T-cell (primary cell): ENCODE measurements at places on chromosomes 16 and 17. TPM values are rescaled to one million over a fixed set of nuclear protein-coding genes. Genes with fewer than 3 reads are reported as not detected.

- no peak for DNase-seq
Measured at GRCh38 chr17:43030137-43030767, 5.2 kb downstream of the RND2 start.

DNA sequence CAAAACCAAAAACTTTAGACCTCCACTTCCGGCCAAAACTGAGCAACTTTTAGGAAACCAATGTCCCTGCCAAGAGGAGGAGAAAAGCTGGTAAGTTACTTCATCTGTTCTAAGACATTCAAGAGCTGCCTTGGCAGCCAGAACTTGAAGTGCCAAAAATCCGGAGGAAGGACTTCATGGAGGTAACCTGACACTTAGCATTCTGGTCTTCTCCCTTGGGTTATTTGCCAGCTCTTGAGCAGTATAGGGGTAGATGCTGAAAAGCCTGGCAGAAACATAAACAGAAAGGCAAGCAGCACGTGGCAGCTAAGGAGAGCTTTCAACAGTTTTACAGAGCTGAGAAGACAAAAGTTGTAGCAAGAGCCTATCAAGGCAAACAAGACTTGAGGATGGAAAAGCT, 53.2 kb downstream of the CDYL2 start:
- DNase-seq: no peak

Gene TNK1
- 18.3 TPM for total RNA-seq

- no peak for DNase-seq
Measured at GRCh38 chr17:12605222-12605621, 60.5 kb upstream of the MYOCD start.

DNA sequence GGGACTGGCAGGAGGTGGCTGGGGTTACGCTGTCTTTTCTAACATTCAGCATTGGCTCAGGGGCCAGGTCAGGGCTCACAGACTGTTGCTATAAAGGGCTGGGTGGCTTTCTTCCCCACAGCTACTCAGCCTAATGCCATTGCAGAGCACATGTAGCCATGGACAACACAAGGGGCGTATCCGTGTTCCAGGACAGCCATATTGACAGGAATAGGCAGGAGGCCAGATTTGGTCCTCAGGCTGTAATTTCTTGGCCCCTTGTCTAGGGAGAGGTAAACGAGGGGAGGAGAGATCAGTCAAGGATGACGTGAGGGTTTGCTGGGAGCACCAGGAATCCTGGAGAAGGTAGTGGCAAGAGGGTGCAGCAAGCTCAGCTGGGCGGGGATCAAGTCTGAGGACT, 21.2 kb upstream of the MYO15B start:
- no peak for DNase-seq

DNA sequence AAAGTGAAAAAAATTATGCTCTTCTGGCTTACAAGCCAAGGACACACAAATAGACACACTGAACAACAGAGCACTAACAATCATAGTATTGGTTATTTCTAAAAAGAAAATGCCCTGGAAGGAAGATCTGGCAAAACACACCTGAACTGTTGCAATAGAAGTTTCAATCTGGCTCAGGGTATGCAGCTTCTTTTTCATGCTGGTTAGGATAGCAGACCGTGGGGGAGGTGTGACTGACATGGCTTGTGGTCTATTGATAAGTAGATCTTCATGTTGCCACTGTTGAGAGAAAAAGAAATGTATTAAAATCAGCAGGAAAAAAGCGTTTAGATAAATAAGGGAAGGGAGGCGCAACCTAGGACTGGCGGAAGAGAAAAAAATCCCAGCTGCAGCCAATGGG, 26.5 kb upstream of the ARL6IP1 start:
- DNase-seq: no peak

DNA sequence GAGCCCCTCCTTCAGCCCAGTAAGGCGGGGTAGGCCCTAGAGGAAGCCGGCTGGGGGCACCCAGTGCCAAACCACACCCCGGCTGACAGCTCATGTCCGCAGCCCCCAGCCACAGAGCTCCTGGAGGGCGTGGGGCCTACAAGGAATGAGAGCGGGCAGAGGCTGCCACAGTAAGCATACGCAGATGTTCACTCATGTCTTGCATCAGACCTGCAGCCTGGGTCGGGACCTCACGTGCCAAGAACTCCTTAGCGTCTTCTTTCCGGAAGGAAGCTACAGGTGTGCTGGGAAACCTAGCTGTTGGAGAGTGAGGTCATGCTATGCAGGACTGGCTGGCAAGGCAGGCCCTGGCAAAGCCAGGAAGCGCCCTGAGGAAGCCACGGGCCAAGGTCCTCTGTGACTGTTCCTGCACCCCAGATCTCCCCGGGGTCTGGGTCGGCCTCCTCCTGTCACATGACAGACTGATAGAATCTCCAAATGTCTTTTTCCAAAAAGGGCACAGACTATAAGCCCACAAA, 1.6 kb downstream of the ZNF598 start:
- no peak for DNase-seq

GRCh38 chr16:735982-736453, 4.8 kb downstream of the CIAO3 start:
- DNase-seq: no peak

Gene CLTC
- 70.3 TPM for total RNA-seq

- no peak for DNase-seq
Measured at GRCh38 chr16:3096362-3096761, 2.7 kb downstream of the ZSCAN10 start.

Gene ALOX12
- total RNA-seq: not detected

DNA sequence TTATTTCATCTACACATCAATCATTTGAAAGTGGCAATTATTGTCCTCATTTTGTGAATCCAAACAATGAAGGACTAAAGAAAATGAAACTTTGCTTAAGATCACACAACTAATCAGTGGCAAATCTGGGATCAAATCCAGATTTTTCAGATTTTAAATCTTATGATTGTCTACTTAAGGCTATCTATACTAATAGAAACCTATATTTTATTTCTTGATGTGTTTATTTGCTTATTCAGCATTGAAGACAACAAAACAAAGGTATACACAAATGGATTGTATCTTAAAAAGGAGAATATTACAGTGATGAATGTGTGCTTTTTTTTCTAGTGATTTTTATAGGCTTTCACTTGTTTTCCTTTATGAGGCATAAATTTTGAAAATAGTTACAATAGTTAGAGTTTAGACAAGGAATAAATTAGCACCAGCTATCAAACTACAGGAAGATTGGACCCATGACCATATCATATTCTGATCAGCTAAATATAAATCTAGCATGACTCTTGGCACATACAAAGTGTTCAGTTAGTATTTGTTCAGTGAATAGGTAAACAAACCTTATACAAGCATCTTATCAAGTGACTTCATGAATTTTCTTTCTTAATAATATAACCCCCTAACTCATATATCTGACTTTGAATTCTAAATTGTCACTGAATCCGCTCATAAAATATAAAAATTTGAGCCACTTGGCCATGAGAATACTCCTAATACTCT, 20.5 kb downstream of the VMP1 start:
- DNase-seq: no peak

DNA sequence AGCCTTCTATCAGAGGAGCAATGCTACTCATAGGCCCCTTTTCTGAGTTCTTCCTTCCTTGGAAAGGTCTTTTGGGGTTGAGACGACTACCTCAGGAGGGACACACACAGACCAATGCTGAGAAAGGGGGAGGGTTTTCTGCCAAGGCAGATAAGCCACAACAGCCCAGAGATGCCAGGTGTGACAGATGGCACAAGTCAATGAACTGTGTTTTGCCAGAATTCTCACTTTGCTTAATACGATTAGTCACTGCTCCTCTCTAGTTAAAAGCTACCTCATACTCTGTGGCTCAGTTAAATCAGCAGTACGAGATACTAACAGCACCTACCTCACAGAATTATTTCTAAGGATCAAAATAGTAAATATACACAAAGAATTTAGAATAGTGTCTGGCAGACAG, 8.0 kb downstream of the BRD7 start:
- DNase-seq: no peak

- DNase-seq: no peak
Measured at GRCh38 chr17:61704935-61705449, 114.0 kb upstream of the NACA2 start.

DNA sequence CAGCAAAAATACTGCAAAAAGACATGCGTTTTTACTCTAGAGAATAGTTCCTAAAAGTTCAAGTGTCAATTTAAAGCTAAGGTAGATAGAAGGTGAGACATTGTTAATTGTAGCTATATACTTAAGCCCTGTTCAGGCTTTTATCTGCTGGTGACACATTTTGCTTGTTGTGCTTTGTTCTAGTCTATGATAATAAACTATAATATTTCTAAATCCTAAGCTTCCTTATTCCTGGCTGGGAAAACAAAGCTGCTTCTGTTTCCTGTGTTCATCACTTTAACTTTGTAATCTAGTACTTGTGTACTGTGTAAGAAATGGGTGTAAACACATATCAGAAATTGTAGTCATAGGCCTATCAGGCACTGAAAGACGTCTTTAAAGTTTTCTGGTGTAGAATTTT, 77.3 kb downstream of the EFCAB13 start:
- DNase-seq: no peak

GRCh38 chr16:72172105-72173034, at the start of gene PMFBP1:
PMFBP1 (minus strand) TSS chr16:72172155; CDS start chr16:72171208, 947 bp downstream.
- DNase-seq: no peak

DNA sequence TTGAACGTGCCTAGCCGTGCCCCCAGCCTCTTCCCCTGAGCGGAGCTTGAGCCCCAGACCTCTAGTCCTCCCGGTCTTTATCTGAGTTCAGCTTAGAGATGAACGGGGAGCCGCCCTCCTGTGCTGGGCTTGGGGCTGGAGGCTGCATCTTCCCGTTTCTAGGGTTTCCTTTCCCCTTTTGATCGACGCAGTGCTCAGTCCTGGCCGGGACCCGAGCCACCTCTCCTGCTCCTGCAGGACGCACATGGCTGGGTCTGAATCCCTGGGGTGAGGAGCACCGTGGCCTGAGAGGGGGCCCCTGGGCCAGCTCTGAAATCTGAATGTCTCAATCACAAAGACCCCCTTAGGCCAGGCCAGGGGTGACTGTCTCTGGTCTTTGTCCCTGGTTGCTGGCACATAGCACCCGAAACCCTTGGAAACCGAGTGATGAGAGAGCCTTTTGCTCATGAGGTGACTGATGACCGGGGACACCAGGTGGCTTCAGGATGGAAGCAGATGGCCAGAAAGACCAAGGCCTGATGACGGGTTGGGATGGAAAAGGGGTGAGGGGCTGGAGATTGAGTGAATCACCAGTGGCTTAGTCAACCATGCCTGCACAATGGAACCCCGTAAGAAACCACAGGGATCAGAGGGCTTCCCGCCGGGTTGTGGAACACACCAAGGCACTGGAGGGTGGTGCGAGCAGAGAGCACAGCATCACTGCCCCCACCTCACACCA, 724 bp downstream of the GAA start:
- peak; percentile 3 for DNase-seq

GRCh38 chr16:4285167-4285566, 12.3 kb upstream of the TFAP4 start:
- DNase-seq: no peak

- DNase-seq: no peak
Measured at GRCh38 chr16:70730944-70731343, 45.1 kb upstream of the MTSS2 start.

GRCh38 chr17:13117616-13118015, 99.8 kb upstream of the ELAC2 start:
- DNase-seq: no peak

DNA sequence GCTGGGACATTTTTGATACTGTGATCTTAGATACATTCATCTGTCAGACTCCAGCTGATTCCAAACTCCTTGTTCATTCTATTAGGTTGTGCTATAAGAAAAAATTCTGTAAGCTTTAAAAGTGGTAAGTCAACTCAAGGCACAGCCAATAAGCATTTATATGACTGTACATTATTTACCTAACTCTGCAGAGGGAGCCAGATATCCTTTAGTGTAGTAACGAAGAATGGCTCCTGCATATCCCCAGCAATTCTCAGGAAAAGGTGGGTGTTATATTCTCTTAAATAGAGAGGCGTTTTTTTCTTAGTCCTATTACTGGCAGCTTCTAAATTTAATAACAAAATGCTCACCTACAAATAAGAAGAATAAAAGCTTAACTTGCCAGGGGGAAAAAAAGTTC, 374.3 kb upstream of the GOT2 start:
- DNase-seq: no peak

GRCh38 chr17:21285164-21286065, 904 bp downstream of the MAP2K3 start:
- DNase-seq: no peak

Gene TBC1D3G
- 4.9 TPM for total RNA-seq

DNA sequence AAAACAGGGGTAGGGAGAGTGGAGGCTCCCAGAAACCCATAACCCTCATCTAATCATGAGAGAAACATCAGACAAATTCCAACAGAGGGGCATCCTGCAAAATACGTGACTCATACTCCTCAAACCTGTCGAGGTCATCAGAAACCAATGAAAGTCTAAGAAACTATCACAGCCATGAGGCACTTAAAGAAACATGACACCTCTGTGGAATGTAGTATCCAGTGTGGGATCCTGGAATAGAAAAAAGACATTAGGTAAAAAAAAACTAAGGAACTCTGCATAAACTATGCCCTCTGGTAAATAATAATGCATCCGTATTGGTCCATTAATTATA, 16.4 kb downstream of the CDH5 start:
- no peak for DNase-seq

- DNase-seq: no peak
Measured at GRCh38 chr17:1653735-1654134, 4.1 kb upstream of the RILP start.

Gene XYLT1
- total RNA-seq: 70.6 TPM

Gene OR4D1
- 1.5 TPM for total RNA-seq

- no peak for DNase-seq
Measured at GRCh38 chr16:2235234-2235651, 1.0 kb upstream of the DNASE1L2 start.

DNA sequence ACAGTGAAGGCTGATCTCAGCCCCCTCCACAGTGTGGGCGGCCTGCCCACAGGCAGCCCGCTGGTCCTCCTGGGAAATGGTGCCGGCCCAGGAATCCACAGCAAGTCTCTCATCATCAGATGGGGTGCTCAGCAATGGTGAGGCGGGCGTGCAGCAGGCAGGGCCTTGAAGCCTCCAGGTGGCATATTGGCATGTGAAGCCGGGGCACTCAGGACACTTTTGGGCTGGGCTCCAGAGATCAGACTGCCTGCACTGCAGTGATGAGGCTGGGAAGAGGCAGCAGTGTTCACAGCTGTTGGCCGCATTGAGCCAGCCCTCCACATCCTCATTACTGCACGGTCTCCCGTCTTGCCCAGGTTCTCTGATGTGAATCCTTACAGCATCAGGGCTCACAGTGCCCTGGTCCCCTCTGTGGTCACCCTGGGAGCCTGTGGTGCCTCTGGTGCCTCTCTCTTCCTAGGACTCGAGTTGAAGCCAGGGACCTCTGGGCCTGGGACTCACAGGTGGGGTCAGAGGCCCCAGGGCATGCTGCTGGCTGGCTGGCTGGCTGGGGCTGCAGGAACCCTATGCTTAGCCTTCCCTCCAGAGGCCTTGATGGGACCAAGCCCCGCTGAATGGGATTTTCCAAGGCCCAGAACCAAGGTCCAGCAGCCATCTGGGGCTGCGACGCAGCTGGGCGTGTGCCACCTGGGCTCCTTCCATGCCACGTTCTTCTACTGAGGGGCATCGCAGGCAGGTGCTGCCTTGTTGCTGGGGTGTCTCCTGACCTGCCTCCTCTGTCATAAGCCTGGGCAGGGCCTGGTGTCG, 48.6 kb downstream of the TNFRSF13B start:
- no peak for DNase-seq
